ENCODE measurements at places on chromosomes 4 and X.

DNA sequence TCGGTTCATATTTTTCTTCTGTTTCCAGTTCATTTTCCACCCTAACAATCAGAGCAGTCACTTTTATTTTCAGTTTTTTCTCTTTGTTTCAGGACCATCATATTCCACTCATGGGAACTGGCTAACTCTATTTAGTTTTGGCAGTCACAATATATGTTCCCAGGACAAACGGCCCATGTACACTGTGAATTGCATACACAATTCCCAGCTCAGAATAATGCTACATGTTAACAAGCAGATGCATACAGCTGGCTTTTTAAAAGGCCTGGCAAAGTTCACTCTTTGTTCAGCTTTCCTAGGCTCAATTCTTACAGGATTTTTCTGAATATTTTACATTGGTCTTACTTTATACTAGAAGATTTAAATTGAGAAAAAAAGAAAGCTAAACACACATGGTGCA, 224.9 kb downstream of the ANKRD50 start:
- DNase-seq, result no peak

DNA sequence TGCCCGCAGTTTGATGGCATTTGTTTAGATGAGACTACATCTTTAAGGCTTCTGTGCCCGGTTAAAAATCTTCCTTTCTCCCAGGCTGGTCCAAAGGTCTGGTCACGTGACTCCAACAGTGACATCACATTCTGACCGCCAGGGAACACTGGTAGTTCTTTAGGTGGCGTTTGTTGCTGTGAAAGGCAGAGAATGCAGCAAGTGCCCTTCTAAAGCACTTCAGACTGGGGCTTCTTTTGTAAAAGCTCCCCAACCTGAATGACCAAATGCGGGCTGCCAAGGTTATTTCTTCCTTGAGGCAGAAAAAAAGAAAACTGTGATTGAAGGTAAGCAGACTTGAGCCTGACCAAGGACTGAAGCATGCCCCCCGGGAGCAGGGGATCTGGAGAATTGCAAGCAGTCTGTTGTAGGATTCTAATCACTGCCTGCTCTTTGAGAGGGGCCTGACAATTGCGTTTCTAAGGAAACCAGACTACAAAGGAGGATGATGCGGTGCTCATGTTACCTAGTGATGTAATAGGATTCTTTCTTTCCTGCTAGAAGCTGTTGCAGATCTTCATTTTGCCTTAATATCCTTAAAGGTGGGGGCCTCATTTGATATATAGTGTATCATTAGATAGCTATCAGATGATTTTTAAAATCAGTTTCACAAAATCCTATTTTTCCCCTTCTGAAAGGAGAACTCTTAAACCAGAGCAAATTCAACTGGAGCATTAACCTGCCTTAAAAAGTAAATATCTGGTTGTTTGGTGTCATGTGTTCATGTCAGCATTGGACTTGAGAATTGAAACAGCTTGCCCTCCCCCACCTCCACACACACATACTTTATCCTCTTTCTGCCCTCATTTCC, 133.1 kb downstream of the AKAP4 start:
- DNase-seq, result no peak

DNA sequence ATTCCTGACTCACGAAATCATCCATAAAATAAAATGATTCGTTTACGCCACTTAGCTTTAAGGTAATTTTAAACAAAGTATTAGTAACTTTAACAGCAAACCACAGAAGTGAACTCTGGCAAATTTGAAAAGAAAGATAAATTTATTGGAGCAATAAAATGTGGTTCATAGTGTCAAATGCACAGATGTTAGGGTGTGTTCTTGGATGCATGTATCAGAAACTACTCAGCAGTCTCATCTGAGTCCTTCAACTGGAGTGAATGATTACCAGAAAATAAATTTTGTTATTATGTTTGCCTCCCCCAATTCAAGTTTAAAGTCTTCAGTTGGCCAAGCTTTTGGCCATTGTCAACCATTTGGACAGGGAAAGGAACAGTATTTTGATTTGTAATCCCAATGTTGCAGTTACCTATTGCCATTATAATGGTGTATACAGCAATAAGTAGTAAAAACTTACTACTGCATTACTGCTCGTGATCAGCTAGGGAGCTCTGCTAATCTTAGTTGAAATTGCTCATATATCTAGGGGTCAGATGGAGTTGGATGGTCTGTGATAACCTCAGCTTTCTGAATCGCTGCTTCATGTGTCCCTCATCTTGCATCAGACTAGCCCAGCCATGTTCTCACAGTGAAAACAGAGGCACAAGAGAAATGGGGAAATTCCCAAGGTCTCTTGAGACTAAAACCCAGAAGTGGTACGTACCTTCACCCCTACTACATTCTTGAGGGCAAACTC, 254.6 kb upstream of the KCNIP4 start:
- no peak for DNase-seq

DNA sequence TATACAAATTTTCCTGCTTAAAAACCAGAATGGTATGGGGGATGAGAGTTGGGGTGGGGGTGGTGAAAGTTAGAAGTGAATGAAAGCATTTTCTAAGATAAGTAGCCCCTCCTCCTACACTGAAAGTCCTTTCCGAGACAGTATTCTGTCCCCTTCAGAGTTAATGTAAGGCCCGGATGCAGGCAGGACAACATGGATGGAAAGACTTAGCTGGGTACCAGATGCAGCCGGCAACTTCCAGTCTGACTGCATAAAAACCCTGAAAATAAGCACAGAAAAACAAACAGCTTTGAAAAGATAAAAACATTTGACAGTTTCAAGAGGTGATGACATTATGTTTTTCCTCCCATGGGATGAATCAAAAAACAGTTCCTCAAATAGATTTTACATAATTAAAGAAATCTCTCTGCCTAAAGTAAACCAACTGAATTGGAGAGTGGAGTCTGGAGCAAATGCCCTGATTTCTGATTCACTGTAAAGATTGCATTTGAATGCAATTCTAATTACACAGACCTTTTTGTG, 196.3 kb downstream of the GPAT3 start:
- no peak for DNase-seq

- DNase-seq, result no peak
Observed at GRCh38 chr4:105461221-105461620, 12.6 kb downstream of the PPA2 start.

- no peak for DNase-seq
Observed at GRCh38 chr4:48025005-48025404, 8.4 kb downstream of the NIPAL1 start.
